C1 segment of cervical spinal cord (tissue), 14 donors: ENCODE measurements at places on chromosomes 2 and 18.

GRCh38 chr2:235725016-235725489 lies 231.2 kb downstream of the AGAP1 start:
- peak; percentile 59 for DNase-seq

GRCh38 chr2:161135951-161136593 lies 24.2 kb upstream of the TANK start:
- DNase-seq, result no peak

DNA sequence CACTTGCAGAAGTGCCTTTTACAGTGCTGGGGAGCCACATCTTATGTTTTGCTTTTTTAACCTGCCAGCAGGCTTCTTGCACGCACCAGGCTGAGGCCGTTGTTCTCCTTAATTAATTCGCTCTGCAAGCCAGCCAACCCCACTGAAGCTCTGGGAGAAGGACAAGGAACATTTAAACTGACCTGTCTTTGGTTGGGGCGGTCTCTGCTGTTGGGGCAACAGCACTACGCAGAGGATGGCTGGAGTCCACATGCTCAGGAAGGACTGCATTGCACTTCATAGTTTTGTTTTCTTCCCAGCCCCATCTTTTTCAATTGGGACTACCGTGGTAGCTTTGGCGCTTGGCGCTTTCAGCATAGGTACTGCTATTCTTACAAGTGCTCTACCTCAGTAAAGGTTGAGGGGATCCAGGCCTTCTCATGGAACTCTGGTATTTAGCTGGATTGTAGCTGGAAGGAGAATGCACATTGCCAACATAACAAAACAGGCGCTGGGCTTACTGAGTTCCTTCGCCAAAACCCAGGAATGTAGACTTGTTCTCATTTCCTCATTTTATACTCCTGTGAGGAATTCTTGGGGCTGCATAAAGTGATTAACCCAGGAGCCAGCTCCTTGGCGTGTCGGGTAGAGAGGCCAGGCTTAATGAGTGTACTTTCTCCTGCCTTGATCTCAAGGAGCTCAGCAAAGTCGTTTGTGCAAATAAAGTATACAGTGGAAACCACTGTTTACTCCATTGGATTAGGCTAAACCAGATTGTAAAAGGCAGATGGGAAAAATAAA lies 146.2 kb downstream of the PRKCE start:
- DNase-seq, result no peak

GRCh38 chr2:147657086-147658000 lies 187.5 kb upstream of the ACVR2A start:
- DNase-seq, result no peak

- no peak for DNase-seq
These were observed 1.1 kb downstream of the FEV start for GRCh38 chr2:218983934-218984238.

DNA sequence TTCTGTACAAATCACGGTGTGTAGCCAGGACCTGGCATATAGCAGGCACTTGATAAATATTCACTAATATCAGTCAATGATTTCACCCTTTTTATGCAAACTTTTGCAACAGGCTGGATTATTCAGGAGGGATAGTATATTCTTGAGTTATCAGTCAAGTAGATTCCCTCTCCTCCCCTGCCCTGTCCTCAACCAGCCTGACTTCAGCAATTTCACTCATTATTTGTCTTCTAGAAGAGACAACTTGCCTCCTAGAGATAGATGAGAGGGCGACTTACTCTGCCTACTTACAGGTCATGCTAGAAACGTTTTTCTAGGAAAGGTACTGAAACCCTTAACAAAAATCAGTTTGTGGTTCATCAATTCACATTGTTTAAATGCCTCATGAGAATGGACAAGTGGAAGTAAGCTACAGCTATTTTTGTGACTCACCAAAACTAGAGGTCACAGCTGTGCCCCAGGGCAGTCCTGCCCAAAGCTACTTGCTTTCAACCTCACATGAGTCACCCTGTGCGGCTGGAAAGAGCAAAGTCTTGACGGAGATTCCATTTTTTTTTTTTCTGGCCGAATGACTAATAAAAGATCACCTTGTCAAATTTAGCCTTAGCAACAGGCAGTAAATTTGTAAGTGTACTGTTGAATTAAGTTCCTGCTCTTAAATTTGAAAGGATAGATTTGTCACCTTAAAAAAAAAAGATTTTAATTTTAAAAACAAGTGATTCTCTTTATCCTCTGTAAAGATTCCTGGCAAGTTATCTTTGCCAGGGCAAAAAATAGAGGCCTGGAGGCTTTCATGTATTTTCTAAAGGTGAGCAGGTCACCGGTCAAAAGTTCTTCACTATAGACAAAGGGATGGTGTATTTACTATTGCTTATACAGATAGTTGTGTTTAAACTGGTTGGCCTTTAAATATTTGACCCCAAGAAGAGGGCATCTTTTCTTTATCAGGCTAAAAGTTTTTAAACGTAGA lies 109.0 kb upstream of the SLC35G4 start:
- DNase-seq, result no peak

- DNase-seq, result no peak
These were observed 828.6 kb upstream of the FSHR start for GRCh38 chr2:49982871-49983270.

DNA sequence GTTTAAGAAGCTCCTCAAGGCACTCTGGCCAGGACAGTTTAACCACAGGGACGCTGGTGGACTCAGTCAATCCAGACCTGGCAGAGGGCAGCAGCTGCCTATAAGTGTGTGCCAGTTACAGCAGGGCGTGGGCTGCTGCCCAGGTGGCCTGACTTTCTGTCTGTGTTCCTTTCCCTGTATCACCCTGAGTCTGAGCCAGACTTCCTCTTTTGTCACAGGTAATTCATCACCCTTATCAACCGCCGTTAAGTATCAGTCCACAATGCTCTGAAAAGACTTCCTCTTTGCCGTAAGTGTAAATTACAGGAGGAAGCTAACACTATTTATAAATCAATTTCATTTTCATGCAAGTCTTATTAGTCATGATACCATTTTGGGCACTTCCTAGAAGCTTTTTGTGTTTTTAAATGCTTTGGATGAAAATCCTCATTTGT lies 7.0 kb downstream of the LPIN1 start:
- no peak for DNase-seq

- no peak for DNase-seq
These were observed 104.1 kb upstream of the ITPRID2 start for GRCh38 chr2:181787310-181788048.

DNA sequence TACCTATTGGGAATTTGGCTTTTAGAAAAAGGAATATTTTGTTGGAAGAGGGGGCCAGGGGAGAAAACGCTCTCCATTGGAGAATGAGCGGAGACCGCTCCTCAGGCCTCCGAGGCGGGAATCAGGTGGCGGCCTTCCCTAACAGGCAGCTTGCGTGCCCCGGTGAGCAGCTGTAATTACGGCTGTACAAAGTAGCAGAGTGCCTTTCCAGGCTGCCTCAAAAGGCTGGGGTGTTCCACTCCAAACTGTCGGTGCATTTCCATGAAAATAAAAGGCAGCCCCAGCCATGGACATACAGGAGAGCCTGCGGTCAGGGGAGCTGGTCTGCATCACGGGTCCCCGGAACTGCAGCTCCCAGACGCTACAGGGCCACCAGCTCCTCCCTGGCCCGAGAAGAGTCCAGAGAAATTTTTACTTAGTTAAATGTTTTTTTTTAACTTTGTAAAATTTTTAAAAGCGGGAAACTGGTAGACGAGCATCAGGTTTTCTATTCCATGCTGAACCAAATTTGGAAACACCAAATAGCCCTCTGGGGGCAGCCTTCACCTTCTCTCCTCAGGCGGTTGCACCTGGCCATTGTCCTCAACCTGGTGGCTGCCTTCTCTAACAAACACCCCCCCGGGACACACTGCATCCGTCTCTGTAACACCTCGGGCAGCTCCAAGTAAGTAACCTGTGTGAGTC lies 209.3 kb upstream of the SALL3 start:
- DNase-seq, result no peak

DNA sequence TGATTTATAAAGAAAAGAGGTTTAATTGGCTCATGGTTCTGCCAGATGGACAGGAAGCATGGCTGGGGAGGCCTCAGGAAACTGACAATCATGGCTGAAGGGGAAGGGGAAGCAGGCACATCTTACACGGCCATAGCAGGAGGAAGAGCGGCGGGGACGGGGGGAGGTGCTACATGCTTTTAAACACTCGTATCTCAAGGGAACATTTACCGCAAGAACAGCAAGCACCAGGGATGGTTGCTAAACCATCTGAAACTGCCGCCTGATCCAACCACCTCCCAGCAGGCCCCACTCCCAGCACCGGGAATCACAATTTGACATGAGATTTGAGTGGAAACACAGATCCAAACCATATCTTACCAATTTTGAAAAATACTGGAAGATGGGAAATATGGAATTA lies 362.8 kb downstream of the FBXO15 start:
- no peak for DNase-seq

DNA sequence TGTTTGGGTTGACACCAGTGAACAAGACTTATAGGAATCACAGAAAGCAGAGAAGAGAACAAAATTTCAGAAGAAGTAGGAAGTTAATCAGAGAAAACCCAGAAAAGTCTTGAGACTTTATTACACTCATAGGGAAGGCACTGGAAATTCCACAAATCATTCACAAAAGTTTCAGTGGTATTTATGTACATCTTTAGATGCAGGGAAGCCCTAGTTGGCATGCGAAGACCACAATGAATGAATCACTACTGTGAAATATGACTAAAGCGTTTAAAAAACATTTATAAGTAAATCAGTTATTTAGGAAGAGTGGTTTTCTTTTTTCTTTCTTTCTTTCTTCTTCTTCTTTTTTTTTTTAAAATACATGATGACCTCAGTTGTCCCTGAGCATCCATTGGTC lies 105.1 kb downstream of the NUP35 start:
- DNase-seq, result no peak

DNA sequence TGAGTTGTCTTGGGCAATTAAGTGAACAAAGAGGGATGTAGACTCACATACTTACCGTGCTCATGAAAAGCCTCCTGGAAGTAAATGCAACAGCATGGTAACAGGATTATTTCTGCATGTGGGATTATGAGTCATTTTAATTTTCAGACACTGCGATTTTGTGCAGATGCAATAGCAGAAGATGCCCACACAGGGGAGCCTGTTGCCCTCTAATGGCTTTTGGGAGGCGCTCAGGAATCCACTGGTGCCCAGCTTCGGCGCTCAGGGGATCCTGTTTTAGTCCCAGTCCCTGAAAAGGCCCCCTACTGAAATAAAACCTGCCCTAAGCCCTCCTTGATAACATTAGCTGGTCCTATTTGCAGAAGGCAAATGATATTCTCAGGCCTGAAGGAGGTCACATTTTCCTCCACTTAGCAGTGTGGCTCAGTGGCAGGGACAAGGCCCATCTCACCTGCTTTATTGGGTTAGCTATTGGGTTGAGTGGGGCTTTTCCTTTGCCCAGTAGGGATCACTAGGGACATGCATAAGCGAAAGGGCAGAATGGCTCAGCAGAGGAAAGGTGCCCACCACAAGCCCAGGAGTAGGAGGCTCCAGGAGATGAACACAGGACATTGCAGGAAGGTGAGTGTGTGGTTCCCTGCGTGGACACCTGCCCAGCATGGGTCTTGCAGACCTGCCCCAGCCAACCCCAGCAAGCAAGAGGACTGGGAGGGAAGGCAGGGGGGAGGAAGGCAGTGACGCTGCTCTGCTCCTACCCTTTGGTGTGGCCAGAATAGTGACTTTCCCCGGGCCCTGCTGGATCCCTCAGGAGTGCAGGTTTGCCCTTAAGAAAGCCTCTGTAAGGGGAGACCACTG lies 26.5 kb upstream of the KCNS3 start:
- no peak for DNase-seq

DNA sequence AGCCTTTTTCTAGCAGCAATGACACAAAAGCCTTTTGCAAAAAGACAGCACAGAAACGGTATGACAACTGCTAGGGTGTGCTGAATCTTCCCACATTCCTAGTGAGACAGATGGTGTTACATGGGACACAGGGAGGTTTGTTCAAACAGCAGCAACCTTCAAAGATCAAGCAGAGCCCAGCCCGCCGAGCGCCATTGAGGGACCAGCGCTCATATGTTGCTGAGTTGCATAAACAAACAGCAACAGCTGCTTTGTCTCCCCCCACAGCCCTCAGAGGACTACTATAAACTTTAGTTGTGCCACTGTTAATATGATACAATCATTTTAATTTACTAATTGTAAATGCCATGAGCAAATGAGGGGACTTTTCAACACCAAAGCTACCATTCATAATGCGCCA lies 117.7 kb downstream of the ZEB2 start:
- DNase-seq, result no peak

- no peak for DNase-seq
These were observed 159.4 kb upstream of the GCFC2 start for GRCh38 chr2:75870133-75870532.

- DNase-seq, result no peak
These were observed 342.4 kb downstream of the INSIG2 start for GRCh38 chr2:118430510-118431164.

DNA sequence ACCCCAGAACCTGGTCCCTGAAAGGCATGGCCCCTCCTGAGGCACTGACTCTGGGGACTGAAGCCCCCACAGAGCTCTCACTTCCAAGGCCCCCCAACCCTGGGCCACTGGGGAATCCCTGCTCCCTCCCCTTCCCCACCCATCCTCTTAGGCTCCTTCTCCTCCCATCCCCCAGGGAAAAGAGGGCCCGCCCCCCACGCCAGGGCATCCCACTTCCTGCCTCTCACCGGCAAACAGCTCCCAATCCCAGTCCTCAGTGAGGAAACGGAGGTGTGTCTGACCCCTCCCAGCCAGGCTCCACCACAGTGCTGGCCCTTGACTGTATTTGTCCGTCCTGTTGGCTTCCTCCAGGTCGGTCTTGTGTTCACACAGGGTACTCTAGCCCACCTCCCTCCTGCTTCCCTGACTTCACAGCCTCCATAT lies 35.0 kb upstream of the PTMA start:
- DNase-seq, result no peak

GRCh38 chr2:62406573-62407043 lies 99.4 kb downstream of the TMEM17 start:
- no peak for DNase-seq

DNA sequence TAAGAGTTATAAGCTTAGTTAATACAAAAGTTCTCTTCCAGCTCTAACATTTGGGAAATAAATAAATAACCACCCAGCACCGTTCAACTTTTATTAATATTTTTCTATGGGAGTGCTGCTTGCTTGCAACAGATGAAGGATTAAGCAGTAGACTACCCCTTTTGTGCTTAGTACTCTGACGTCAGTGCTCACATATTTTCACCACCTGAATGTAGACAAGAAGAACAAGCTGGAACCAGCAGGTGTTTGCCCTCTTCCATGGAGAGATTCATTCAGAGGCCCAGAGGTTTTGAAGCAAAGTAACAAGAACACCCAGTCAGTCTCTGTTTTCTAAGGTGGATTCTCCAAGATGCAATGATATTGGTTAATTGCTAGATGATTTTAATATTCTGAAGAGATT lies 307.1 kb upstream of the PIK3C3 start:
- no peak for DNase-seq

DNA sequence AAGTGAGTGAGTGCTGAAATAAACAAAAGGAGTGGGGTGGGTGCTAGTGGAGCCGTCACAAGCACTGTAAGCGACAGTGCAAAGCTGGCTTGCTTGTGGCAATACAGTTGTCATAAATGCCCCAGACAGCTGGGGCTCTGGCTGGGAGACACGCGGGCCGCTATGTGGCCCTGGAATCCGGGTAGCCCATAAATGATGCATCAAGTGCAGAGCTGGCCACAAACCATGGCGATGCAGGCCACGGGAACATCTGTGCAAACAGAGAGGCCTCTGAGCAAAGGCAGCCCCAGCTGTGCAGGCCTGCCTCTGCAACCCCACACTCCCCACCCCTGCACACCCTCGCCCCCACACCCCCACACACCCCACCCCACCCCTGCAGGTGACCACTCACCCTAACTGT lies 349.2 kb upstream of the ID2 start:
- DNase-seq, result no peak

GRCh38 chr2:65057391-65058052 lies 1.3 kb downstream of the CEP68 start:
- no peak for DNase-seq
